Activated CD8-positive, alpha-beta T cell treated with anti-CD3 and anti-CD28 coated beads, Interleukin-2, amount 10 ng/mL, durations not matched to agents 7 days and 5 days (primary cell): ENCODE measurements at places on chromosomes 7 and 10. TPM values are rescaled to one million over a fixed set of nuclear protein-coding genes. Genes with fewer than 3 reads are reported as not detected.
A peak's percentile ranks its signal among the peaks of the same experiment; 100 is the strongest.

Gene CYP2C19
- not detected for total RNA-seq

Gene ACHE
- not detected for total RNA-seq

DNA sequence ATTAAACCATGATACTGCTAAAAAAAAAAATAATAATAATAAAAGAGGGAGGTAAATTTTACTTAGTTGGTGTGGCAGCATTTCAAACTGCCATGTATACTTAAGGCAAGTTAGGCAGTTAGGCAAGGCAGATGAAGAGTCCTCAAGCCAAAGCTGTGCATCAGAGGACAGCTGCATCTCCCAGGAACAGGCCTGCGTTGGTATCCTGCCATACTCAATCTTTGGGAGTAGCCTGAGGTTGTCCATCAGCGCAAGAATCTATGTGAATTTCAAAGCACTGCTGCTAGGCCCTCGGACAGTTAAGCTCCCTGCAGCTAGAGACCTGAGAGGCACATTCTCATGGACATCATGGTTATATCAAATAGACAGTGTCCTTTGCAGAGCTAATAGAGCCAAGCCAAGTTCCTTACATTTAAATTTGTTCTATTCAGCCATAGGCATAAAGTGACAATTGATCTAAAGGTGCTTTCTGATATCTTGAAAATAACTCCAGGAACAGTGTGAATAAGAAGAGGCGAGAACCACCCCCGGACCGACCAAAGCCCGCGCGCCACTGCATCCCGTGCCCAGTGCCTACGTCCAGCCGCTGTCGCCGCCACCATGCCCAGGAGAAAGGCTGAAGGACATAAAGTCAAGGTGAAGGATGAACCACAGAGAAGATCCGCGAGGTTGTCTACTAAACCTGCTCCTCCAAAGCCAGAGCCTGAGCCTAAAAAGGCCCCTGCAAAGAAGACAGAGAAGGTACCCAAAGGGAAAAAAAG lies 310.6 kb downstream of the SEMA3D start:
- no peaks in the 10 kb centered on the region for H3K36me3 ChIP-seq
- no peak overlapping the region for H3K4me3 ChIP-seq
- no peaks in the 10 kb centered on the region for H3K27me3 ChIP-seq
- no peak for DNase-seq
- no peak overlapping the region for H3K27ac ChIP-seq

- no peaks in the 10 kb centered on the region for H3K36me3 ChIP-seq
- H3K27me3 ChIP-seq, result peaks cover 33% of the 10 kb centered on the region
- peaks cover 13% of the 10 kb centered on the region for H3K4me1 ChIP-seq
- DNase-seq, result no peak
Measured at GRCh38 chr10:122521011-122521410, 39.5 kb upstream of the DMBT1 start.

Gene ADO
- total RNA-seq, result 22.6 TPM

Gene DUSP5
- 27.8 TPM for total RNA-seq

DNA sequence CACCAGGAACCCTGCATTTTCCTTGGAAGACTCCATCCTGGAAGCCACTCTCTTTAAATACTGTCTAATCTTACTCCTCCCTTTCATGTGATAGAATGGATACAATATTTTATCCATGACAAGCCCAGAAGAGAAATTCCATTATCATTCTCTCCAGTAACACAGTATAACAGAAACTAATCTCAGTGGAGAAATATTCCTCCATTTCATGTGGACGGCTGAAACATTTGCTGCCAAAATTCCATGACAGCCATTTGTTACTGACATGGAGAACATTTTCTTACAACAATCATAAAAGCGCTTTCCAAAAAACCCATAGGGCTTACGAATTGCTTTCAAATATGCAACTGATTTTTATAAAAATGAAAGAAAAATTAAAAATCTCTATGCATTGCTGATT lies 392.8 kb upstream of the KLF6 start:
- H3K27me3 ChIP-seq, result no peaks in the 10 kb centered on the region
- no peak overlapping the region for H3K27ac ChIP-seq
- H3K36me3 ChIP-seq, result no peaks in the 10 kb centered on the region
- no peak overlapping the region for H3K4me3 ChIP-seq
- peaks cover 16% of the 10 kb centered on the region for H3K4me1 ChIP-seq

Gene LIPJ
- total RNA-seq, result not detected

DNA sequence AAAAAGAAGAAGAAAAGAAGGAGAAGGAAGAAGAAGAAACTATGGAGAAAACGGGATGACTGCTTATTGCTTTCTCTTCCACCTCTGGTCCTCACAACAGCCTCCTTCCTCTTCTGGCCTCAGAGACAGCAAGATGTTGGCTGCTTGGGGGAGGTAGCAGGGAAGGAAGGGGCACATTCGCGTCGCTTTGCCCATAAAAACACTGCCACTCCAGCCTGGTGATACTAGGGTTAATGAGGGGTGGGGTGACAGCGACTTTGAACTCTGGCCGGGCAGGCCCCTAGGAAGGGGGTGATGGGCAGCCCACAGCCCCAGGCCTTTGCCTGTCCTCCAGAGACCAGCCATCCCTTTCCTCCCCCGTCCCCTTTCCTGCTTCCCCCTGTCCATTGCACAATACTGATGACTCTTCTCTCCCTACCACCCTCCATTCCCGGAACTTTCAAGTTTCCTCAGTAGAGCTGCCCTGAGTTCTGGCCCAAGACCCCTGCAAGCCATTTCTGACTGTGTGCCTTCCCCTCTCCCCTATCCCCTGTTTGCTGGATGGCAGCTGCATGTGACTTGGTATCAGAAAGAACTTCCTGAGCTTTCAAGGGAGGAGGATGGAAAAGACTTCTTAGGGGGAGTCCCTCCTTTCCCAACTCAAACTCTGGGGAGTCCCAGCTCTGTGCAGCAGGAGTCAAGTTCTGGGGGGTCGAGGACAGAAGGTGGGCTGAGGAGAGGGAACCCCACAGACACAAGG lies 2.2 kb upstream of the CUEDC2 start:
- peak overlapping the region; percentile 88 for H3K4me3 ChIP-seq
- peaks cover 24% of the 10 kb centered on the region for H3K36me3 ChIP-seq
- no peaks in the 10 kb centered on the region for H3K27me3 ChIP-seq
- H3K4me1 ChIP-seq, result peaks cover 59% of the 10 kb centered on the region
- H3K27ac ChIP-seq, result peak overlapping the region; percentile 76

- H3K36me3 ChIP-seq, result peaks cover 6% of the 10 kb centered on the region
- peak; percentile 45 for DNase-seq
- H3K27me3 ChIP-seq, result peaks cover 30% of the 10 kb centered on the region
- peaks cover 43% of the 10 kb centered on the region for H3K4me1 ChIP-seq
- peak overlapping the region; percentile 82 for H3K27ac ChIP-seq
- H3K4me3 ChIP-seq, result peak overlapping the region; percentile 80
Measured at GRCh38 chr7:151086802-151087244, 548 bp downstream of the AGAP3 start.

Gene NKX2-3
- total RNA-seq, result not detected

Gene ABCC2
- 0.76 TPM for total RNA-seq

DNA sequence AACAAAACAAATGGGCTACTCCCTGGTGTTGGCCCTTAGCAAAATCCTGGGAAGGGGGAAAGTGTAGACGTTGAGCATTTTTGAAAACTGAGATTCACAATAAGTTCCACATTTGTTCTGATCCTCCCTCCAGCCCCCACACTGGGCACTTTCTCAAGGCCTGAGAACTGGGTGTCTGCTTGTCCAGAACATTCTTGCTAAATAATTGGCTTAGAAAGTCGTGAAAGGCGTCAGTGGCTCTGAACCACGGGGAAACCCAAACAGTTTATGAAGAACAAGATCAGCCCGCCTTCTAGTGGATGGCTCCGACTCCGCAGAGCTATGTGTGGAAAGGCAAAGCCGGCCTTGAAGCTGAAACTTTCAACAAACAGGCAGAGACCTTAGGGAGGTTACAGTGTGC lies 370.1 kb downstream of the PRPF18 start:
- peaks cover 3% of the 10 kb centered on the region for H3K4me1 ChIP-seq
- no peak for DNase-seq
- peaks cover 3% of the 10 kb centered on the region for H3K27me3 ChIP-seq

DNA sequence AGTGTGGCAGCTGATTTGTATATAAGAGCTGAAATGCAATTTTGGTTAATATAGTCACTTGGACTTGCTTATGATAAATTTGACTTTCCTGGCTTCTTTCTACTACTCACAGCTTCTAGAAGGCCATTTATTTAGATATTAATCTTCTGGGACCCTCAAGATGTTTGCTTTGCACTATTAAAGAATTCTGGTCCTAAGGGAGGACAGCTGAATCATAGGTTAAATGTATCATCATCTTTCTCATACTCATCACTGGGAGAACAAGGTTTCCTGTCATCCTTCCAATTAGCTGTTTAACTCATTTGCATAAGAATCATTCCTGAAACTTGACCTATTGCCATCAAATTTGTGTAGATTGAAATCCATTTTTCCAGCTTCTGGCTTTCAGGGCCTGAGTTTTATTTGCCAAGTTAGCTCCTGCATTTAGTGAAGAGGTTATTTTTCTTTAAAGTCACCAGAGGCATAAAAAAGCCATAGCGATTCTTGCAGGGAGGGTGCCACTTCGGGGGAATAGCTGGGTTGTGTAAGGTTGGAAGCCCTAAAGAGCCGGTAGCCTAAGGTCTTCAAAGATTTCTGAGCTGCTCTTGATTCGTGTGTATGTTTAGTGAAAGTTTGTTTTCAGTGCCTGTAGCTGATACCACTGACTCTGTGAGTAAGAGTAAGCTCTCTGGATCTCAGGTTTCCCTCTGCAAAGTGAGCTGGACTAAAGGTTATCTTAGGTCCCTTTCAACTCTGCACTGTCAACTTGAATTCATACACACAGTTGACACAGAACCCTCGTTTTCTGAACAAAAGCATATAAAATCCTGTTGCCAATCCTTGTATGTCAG lies 4.3 kb downstream of the MAP3K8 start:
- DNase-seq, result no peak
- no peaks in the 10 kb centered on the region for H3K27me3 ChIP-seq
- H3K4me1 ChIP-seq, result peaks cover 59% of the 10 kb centered on the region
- peak overlapping the region; percentile 92 for H3K4me3 ChIP-seq
- H3K36me3 ChIP-seq, result peaks cover 68% of the 10 kb centered on the region
- peak overlapping the region; percentile 85 for H3K27ac ChIP-seq

DNA sequence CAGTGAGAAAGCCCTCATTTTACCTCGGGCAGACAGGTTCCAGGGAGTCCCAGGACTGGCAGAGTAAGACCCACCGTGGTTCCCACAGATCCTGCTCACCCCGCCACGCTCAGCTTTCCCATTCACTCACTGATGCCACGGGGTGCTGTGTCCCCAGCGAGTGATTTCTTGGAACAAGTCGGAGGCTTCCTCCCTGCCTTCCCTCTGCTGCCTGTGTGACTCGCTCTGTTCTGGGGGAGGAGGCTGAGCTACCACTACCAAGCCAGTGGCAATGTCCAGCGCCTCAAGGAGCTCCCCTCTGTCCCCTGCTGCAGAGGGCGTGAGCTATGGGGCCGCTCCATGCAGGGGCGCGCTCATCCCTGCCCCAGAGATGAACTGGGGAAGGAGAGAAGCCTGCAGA lies 12.6 kb downstream of the IL15RA start:
- H3K4me3 ChIP-seq, result no peak overlapping the region
- no peak overlapping the region for H3K27ac ChIP-seq
- no peak for DNase-seq

DNA sequence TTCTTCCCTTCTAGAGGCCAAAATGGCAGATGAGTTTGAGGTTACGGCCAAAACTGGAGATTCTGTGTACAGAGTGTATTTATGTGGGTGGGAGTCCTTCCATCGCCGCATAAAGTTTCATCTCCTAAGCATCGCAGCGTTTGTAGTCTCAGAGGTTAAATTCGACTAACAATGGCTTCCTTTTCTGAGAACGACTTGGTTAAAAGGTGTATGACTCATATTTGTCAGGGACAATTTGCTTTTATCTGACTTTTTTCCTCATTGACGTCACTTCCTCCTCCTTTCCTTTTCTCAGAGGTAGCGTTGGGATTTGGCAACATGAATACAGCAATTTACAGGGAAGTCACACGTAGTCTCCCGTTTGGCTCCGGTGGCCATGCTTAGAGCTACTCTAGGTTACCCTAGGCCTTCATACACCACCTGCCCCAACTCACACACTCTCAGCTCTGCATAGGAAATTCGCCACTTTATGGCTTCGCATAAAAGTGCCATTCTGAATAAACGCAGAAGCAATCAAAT lies 37.6 kb upstream of the TCF7L2 start:
- no peaks in the 10 kb centered on the region for H3K4me1 ChIP-seq
- DNase-seq, result no peak
- no peak overlapping the region for H3K4me3 ChIP-seq
- H3K27ac ChIP-seq, result no peak overlapping the region
- no peaks in the 10 kb centered on the region for H3K36me3 ChIP-seq
- H3K27me3 ChIP-seq, result no peaks in the 10 kb centered on the region

DNA sequence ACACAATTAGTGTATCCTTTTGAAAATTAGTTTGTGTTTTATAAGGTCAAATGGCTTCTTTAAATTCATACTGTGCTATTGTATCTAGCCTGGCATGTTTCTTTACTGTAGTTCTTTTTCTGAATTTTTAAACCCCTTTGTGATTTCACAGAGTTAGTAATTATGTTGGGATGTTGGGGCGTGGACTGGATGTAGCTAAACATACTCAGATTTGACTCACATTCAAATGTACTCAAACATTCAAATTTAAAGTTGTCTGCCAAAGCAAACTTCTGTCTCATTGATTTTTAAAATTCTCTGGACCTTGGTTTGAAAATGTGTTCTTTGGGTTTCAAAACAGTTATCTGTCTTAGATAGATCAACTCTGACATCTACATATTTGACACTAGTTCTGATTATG lies 7.2 kb upstream of the NRP1 start:
- DNase-seq, result no peak
- H3K36me3 ChIP-seq, result no peaks in the 10 kb centered on the region
- H3K4me1 ChIP-seq, result peaks cover 8% of the 10 kb centered on the region
- H3K4me3 ChIP-seq, result no peak overlapping the region
- H3K27me3 ChIP-seq, result peaks cover 30% of the 10 kb centered on the region

Gene FANK1
- total RNA-seq, result not detected

Gene FOXP2
- total RNA-seq, result not detected

DNA sequence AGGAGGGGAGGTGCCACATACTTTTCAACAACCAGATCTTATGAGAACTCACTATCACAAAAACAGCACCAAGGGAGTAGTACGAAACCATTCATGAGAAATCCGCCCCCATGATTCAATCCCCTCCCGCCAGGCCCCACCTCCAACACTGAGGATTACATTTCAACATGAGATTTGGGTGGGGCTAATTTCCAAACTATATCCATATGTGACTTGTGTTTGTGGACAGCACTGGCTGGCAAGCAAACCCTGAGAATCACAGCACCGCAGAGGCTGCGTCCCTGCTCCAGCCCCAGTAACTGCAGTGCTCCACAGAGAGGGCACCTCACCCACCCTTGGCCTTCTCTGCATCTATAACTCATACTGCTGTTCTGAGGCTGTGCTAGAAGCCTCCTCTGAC lies 211.2 kb upstream of the PODXL start:
- H3K27ac ChIP-seq, result no peak overlapping the region
- no peaks in the 10 kb centered on the region for H3K4me1 ChIP-seq
- DNase-seq, result no peak
- peaks cover 11% of the 10 kb centered on the region for H3K27me3 ChIP-seq
- H3K36me3 ChIP-seq, result no peaks in the 10 kb centered on the region

GRCh38 chr10:52221923-52222322 lies 92.2 kb upstream of the DKK1 start:
- DNase-seq, result no peak
- H3K27me3 ChIP-seq, result peaks cover 2% of the 10 kb centered on the region
- no peak overlapping the region for H3K4me3 ChIP-seq
- H3K4me1 ChIP-seq, result no peaks in the 10 kb centered on the region
